A549 treated with ZK216348 at 1 μM for 4 hours (cell line): ENCODE measurements at places on chromosomes 7 and 10. TPM values are rescaled to one million over a fixed set of nuclear protein-coding genes. Genes with fewer than 3 reads are reported as not detected.

MYH16 gene
- 0.27 to 1.2 TPM (median 0.74 TPM) in 5 replicates for total RNA-seq

PRF1 gene
- not detected in 5 replicates for total RNA-seq

CCDC136 gene
- 1.7 to 3.6 TPM (median 2.1 TPM) in 5 replicates for total RNA-seq

EGR2 gene
- total RNA-seq, result 0.26 to 0.54 TPM (median 0.43 TPM) in 5 replicates

ATOH7 gene
- 0.18 to 0.31 TPM (median 0.22 TPM) in 5 replicates for total RNA-seq

CALHM3 gene
- 0.27 to 0.55 TPM (median 0.32 TPM) in 5 replicates for total RNA-seq

CH25H gene
- total RNA-seq, result 0.15 TPM in 1 of 5 replicates, not detected in the others

CYP26C1 gene
- not detected in 5 replicates for total RNA-seq

TAF3 gene
- total RNA-seq, result 6.9 to 9.1 TPM (median 8.1 TPM) in 5 replicates

CAV2 gene
- total RNA-seq, result 152 to 218 TPM (median 182 TPM) in 5 replicates

SLC26A5 gene
- not detected in 5 replicates for total RNA-seq

VWA2 gene
- not detected in 5 replicates for total RNA-seq

NKX2-3 gene
- total RNA-seq, result not detected in 5 replicates

ZEB1 gene
- 6.3 to 11.0 TPM (median 8.5 TPM) in 5 replicates for total RNA-seq

CCL24 gene
- not detected in 5 replicates for total RNA-seq

TRPV5 gene
- total RNA-seq, result not detected in 5 replicates

FBXL13 gene
- 0.33 to 0.83 TPM (median 0.36 TPM) in 5 replicates for total RNA-seq
